HTR-8/SVneo (cell line): ENCODE measurements at places on chromosomes 13 and 19.

DNA sequence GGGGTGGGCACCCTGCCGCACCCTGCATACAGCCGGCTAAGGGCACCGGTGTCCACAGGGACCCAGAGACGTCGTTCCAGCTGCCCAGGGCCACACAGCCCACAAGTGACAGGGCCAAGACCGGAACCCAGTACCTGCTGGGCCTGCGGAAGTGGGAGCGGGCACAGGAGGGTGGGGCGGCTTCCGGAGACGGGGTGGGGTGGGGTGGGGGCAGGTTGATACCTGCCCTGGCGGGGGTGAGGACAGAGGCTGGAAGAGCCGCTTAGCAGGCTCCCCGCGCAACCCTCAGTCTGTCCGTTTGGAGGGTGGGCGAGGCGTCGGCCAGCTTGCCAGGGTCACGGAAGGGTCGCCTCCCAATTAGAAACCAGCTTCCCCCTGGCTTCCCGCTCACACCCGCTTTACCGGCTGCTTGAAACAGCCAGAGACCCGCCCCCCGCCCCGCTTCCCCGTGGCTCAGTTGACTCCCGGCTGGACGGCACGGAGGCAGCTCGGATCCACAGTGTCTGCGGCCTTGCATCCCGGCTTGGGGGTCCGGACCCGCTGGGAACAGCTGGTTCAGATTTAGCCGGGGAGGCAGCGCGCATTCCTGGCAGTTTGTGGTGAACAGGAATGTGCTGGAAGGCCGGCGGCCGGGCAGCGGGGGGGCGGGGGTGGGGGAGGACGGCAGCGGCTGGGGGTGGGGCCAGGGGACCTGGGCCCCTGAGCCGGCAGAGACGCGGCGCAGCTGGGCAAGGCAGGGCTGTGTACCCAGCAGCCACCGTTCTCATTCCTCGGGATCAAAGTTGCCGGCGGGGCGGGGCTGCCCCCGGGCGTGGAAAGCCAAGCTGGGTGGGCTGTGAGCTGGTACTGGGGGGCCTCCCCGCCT is 1.9 kb downstream of the CNN2 start:
- peak; percentile 84 for DNase-seq

- DNase-seq, result peak; percentile 91
Observed at GRCh38 chr19:8505680-8506401, 3.4 kb upstream of the PRAM1 start.

GRCh38 chr13:109870274-109870673 is 83.9 kb upstream of the IRS2 start:
- no peak for DNase-seq

GRCh38 chr13:25872481-25873241 is 179.2 kb downstream of the SHISA2 start:
- no peak for DNase-seq

DNA sequence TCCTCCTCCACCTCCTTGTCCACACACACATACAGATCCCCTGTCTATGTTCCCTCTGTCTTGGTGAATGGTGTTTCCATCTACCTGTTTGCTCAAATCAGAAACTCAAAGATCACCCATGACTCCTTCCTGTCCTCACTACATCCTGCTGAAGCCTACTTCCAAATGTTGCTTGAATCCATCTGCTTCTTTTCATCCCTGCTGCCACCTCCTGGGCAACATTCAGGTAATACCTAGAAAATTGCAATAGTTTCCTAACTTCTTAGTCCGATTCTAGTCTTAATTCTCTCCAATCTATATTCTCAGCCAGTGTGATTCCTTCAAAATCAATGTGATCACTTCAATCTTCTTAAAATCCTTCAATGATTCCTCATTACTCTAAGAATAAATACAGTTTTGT is 155.5 kb upstream of the STARD13 start:
- DNase-seq, result peak; percentile 28
